ENCODE measurements at places on chromosomes 4 and X. TPM values are rescaled to one million over a fixed set of nuclear protein-coding genes. Genes with fewer than 3 reads are reported as not detected.

DNA sequence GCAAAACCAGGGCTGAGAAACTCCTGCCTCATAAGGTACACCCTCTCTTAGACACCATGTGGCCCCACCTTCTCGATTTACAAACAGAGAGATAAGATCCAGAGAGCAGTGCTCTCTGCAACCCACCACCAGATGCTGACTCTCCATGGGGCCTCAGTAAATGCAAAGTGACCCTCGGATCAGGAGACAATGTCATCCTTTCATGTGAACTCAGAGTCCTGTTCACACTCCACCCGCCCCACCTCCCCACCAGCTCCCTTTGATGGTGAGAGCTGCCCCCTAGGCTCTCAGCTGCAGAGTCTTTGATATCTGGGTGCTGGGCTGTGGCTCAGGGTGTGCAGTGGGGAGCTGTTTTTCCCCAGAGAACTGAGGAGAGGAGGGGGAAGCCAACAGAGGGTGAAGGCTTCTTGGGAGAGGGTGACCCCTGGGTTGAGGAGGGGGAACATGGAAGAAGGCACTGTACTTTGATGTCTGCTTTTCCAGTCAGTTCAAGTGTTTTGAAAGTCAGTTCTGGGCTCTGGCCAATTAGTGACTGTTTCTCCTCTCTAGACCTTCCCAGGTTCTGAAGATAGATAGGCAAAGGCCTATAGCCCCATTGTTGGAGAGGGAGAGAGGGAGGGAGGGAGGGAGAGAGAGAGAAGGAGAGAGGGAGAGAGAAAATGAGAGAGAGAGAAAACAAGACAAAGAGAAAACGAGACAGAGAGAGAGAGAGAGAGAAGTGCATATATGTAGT lies 88.2 kb downstream of the SCD5 start:
- no peak for DNase-seq

DNA sequence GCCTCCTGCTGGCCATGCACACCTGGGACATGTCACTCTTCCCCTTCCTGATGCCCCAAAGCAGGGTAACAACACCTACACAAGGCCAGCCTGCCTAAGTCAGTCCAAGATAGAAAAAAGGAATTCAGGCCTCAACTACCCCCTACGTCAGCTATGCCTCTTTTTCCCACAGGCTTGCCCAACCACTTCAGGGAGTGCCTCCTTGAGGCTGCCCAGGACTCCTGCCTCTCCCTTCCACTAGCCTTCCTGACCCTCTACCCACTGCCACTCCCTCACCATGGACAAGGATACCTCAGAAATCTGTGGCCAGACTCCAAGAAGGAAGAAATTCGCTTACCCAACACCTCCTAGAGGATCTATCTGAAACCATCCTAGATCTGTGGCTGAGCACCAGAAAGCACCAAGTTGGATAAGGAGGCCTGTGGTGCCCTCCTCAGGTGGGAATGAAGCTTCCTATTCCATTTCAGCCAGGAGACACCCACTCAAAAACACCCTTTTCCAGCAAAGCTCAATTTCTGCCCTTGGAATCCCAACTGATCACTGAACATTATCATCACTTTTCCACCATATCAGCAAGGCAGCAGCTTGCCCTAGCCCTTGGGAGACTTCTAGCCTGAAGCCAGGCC lies 1.8 kb downstream of the KDM5C start:
- DNase-seq: no peak

DNA sequence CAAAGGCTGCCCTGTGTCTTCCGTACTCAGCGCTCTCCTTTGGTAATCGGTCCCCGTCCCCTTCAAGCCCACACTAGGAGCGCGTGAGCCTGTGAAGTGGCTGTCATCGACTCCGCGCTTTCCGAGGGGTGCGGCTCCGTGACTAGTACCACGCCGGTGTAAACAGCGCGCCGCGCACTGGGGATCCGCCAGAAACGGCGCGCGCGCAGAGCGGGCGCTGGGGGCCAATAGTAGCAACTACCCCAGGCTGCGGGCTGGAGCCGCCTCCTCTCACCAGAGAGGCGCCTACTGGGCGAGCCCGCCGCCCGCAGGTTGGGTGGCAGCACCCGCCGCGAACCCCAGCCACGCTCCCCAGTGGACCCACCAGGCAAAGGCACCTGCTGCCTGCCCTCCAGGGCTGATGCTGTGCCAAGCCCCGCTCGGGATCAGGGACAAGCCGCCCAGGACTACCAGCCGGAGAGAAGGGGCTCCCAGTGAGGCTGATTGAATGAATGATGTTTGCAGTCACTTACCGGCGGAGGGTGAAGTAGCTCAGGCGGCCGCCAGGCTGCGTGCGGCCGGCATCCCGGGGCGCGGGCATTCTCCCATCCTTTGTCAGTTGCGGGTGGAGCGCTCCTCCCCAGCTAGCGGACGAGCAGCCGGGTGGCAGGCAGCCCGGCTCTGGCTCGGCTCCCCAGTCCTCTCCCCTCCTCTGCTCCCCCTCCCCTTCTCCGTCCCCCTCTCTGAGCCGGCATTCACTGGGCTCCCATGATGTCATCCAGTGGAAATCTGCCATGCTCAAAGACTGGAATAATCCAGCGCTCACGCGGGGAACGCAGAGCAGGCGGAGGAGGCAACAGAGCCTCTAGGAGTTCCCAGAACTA lies 370.3 kb upstream of the SMIM31 start:
- DNase-seq: peak; percentile 56

DNA sequence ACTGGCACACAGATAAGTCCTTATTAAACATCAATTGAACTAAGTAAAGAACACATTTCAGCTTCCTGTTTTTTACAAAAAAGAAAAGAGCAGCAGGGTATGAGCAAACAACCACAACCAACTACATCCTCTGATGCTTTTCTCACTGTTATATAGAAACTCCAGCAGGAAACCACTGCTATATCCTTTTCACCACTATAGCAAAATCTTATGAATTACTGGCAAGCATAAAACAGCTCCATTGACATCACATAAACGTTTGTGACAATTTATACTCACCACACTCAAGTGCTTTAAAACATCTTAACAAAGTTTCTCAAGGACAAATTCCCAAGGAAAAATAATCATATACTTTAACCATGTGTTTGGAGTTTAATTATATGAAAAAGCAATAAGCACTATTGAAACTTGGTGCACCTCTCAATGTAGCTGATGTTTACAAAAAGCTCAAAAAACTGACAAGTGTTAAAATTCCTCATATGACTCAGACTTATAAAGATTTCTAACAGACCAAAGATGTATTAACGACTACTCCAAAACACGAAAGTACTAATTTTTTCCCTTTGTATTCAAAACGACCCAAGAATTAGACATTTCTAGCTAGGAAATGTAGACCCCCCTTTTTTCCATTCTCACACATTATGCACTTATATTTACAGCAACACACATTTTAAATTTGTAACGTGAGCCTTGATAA lies 12.9 kb downstream of the GPRIN3 start:
- DNase-seq: no peak

DNA sequence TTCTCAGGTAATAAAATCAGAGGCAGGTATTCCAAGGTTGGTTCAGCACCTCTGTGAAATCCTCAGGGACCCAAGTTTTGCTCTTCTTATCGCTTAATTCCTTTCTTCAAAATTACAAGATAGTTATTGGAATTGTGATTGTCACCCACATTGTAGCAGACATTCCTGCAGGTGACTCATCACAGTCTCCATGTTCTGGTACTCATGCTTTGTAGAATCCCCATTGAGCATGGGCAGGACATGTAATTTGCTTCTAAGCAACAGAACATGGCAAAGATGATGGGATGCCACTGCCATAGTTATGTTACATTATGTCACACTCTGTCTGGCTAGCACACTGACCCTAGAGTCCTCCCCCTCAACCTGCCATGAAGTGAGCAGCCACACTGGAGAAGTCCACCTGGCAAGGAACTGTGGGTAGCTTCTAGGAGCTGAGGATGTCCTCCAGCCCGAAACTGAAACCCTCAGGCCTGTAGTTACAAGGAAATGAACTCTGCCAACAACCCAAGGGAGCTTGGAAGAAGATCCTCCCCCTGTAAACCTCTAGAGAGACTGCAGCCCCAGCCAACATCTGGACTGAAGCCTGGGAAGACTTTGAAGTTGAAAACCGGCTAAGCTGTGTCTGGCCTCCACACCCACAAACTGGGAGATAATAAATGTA lies 58.3 kb upstream of the GUCY1A1 start:
- no peak for DNase-seq

- no peak for DNase-seq
These were observed 21.3 kb downstream of the DMD start for GRCh38 chrX:33190016-33190415.

- no peak for DNase-seq
These were observed 66.5 kb downstream of the PDHA1 start for GRCh38 chrX:19410259-19410658.

GRCh38 chr4:26524011-26524410 lies 33.7 kb upstream of the CCKAR start:
- DNase-seq: no peak

- DNase-seq: no peak
These were observed 203.8 kb upstream of the NRK start for GRCh38 chrX:105618393-105619101.

Gene TBX22
- under 0.01 TPM for total RNA-seq

Gene SMIM10L2A
- 9.0 TPM for total RNA-seq

Gene FRMPD4
- total RNA-seq: 26.5 TPM

All from frontal cortex (tissue), 4 donors.